Stimulated activated CD4-positive, alpha-beta T cell treated with anti-CD3 and anti-CD28 coated beads, TNF-alpha, amount 100 ng/mL, for 1 hour (primary cell): ENCODE measurements at places on chromosomes 16 and 17.

- no peak for DNase-seq
Observed at GRCh38 chr17:1160591-1161390, 19.0 kb downstream of the ABR start.

GRCh38 chr17:42117397-42118125 is 3.6 kb downstream of the KAT2A start:
- DNase-seq, result no peak

DNA sequence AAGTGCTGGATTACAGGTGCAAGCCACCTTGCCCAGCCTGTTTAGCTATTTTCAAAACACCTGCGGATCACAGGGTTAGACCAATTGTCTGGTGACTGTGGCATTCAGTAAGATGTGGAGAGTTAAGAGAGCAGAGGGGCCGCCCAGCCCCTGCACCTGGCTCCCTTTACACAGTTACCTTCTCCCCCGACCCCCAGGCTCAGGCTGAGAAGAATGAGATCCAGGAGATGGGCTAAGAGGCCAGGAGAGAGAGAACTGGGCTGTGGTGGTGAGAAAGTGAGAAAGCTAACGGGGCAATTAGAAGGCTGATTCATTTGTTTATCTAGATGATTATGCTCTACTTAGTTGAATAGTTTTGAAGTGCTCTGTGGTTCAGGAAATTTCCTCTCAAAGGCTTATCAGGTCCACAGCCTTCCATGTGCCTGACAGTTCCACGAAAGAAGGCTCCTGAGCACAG is 67.8 kb upstream of the AXIN2 start:
- no peak for DNase-seq

DNA sequence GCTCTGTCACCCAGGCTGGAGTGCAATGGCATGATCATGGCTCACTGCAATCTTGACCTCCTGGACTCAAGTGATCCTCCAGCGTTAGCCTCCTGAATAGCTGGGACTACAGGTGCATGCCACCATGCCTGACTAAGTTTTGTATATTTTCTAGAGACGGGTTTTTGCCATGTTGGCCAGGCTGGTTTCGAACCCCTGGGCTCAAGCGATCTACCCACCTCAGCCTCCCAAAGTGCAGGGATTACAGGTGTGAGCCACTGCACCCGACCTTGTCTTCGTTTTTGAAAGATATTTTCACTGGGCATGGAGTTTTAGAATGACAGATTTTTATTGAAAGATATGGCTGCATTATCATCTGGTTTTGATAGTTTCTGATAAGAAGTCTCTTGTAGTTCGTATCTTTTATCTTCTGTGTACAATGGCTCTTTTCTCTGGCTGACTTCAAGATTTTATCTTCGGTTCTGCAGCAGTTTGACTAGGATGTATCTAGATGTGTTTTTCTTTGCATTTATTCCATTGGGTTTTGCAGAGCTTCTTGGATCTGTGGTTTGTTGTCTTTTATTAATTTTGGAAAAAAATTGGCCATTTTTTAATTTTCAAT is 14.6 kb downstream of the ADGRG5 start:
- no peak for DNase-seq

- no peak for DNase-seq
Observed at GRCh38 chr17:9110501-9110900, 89.2 kb downstream of the NTN1 start.

- DNase-seq, result no peak
Observed at GRCh38 chr16:13403326-13403725, 501.9 kb downstream of the SHISA9 start.

GRCh38 chr17:76631821-76632565 is 11.6 kb downstream of the ST6GALNAC1 start:
- DNase-seq, result no peak

GRCh38 chr16:15782573-15783365 is 74.1 kb downstream of the MYH11 start:
- no peak for DNase-seq

- DNase-seq, result no peak
Observed at GRCh38 chr16:52552643-52553042, 5.7 kb upstream of the TOX3 start.

GRCh38 chr16:24995033-24995432 is 20.1 kb downstream of the ARHGAP17 start:
- no peak for DNase-seq

DNA sequence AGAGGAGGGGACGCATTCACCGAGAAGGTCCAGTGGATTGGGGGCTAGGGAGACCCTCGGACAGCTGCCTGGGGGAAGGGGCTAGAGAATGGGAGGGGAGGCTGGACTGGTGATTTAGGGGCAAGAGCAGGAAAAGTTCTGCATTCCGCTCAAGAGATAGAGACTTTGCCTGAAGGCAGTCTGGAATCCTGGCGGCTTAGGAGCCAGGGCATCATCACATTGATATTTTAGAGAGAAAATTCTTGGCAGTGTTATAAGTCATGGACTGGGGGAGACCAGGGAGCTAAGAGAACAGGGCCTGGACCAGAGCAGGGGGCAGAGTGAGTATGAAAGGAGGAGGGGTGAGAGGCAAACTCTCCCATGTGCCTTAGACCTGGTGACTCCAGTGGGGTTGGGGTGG is 35.8 kb downstream of the MSI2 start:
- no peak for DNase-seq

DNA sequence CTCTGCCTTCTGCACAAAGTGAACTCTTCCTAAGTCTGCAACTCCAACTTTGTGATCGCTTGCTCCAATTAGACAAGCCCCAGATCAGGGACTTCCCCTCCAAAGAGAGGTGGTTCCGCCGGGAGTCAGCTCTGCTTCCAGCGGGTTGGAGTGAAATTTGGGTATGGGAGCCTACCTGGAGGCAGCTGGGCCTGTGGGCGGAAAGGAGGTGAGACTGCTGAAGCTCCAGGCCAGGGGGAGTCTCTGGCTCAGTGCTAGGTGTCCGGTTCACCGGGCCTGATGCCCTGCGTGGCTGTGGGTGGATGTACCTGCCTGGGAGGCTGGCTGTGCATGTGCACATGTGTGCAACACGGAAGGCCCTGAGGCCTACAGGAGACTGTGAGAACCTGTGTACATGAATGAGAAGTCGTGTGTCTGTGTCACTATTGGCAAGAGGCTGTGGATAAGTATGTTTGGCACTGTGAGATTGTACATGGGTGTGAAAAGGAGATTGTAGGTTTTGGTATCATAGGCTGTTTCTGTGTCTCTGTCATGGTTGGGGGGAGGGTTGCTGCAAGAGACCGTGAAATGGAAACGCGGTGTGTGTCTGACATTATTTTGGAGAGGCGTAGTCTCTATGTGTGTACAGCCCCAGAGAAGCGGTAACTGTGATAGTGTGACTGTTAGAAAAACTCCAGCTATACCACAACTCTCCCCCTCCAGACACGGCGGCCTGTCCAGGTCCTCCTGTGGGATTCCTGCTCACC is 4.2 kb downstream of the LHX1 start:
- no peak for DNase-seq

DNA sequence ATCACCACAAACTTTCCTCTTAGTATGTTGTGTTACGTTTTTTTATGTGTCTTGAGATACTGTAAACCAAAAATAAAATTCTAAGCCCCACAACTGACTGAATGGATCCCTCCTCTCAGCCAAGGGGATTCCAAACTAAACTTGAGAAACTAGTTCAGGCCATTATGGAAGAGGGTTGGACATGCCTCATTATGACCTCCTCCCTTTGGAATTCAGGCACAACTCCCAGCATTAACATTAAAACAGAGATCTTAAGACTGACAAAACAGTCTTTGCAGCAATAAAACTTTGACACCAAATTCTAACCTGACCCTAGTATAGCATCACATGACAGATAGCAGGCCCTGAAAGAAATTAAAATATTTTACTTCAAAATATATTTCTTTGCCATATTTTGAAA is 51.1 kb upstream of the SLC47A1 start:
- DNase-seq, result no peak

DNA sequence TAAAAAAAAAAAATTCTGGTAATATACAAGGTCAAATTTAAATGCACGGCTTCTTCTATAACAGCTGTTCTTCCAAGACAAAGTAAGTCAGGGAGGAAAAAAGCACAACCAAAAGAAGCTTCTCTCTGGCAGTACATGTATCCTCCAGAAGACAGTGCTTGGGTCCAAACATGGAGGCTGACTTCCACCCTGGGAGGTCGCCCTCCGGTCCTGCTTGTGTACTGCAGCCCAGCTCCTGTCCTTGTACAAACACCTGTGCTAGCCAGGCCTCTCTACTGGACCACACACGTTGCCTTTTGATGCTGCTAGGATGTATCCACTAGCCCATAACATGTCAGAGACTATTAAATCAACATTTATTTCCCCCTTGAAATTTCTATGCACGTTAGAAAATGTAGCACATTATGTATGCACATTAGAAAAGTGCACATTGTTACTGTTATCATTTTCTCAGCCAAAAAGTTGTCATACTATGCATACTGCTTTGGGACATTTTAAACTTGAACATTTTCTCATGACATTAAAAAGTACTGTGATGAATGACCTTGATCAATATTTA is 21.9 kb downstream of the TEKT3 start:
- no peak for DNase-seq

GRCh38 chr17:51088287-51088686 is 32.4 kb downstream of the SPAG9 start:
- DNase-seq, result no peak

GRCh38 chr16:86987746-86988670 is 329.2 kb downstream of the C16orf95 start:
- no peak for DNase-seq

- DNase-seq, result no peak
Observed at GRCh38 chr17:54626146-54626703, 274.4 kb upstream of the TOM1L1 start.

DNA sequence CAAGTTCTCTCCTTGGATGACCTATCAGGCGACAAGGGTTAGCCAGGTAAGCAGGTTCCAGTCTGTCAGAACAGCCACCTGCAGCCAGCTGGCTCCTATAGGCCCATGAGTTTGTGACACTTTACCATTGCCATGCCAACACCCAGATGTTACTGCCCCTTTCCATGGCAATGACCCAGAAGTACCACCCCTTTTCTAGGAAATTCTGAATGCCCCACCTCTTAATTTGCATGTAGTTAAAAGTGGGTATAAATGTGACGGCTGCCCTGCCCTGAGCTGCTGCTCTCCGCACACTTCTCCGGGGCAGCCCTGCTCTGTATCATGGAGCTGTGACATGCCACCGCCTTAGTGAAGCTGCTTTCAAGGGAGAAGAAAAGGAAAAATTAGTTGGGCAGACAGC is 10.0 kb upstream of the SECTM1 start:
- no peak for DNase-seq

DNA sequence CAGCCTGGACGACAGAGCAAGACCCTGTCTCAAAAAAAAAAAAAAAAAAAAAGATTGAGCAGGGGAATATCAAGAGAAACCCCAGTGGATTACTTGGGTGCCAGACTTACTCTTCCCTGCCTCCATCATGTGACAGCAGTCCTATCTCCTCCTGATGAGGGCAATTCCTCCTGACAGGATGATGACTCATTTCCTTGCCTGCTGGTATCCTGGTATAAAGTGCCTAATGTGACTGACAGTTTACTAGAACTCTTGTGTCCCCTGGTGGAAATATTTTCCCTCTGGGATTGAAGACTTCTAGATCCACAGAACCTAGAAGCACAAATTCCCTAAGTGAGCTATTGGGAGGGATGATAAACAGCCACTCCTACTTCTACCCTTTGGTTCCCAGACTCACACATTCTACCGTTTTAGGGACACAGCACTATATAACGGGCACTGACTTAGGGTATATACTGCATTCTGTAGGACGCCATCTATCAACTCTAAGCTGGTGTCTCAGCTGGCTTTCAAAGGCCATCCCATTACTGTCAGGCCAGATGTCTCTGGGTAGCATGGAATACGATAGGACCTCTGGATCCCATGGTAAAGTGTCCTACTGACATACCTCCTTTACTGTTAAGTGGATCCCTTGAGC is 114.6 kb upstream of the MED13 start:
- no peak for DNase-seq

GRCh38 chr17:78399693-78400144 is 21.3 kb downstream of the PGS1 start:
- no peak for DNase-seq

GRCh38 chr17:70307430-70308225 is 138.3 kb downstream of the KCNJ2 start:
- DNase-seq, result no peak

GRCh38 chr17:44353672-44354331 is 8.7 kb downstream of the GRN start:
- no peak for DNase-seq

DNA sequence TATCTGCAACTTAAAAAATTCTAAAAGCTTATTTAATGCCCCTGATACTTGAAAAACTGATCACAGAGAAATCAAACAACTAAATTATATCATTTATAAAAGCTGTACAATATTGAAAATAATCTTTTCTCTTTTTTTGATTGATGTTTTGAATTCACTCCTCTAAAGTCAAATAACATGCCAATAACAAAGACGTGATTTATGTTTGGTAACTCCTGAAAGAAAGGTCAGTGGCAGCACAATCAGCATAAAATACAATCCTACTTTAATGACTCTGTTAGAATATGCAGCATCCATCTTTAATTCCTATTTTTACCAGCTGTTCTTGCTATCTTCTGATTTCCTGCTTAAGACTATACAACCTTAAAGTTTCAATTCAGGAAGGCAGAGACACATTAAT is 50.7 kb upstream of the NACA2 start:
- no peak for DNase-seq

DNA sequence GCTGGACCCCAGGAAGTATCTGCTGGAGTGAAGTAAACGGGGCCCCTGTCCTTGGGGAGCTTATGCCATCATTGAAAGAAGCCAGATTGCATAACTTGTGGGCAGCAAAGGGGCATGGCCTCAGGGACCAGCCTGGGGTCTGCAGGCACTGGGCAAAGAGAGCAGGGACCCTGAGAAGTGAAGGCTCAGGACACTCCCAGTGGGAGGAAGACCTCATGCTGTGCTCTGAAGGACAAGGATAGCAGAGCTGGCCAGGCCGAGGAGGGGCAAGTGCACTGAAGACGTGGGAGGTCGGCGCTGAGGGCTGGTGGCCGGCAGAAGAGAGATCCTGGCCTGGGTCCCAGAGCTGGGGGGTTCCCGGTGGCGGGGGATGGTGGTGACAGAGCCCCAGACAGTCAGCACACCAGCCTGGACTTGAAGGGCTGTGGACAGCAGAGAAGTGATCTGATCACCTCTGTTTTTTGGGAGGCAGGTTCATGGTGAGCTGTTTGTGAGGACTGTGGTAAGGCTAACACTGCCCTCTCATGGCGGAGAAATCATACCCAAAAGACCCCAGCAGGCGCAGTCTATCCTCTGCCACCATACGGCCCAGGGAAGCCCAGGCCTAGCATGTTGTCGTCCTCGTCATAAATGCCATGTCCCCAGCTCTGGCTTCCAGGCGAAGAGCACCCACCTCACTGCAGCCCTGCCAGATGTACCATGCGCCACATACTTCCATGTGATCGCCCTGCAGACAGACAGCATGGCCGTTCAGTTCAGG is 7.1 kb upstream of the CNP start:
- no peak for DNase-seq

- no peak for DNase-seq
Observed at GRCh38 chr17:82215095-82215971, 2.7 kb upstream of the CCDC57 start.
